ENCODE measurements at places on chromosomes 6 and 20.

- DNase-seq: no peak
Measured at GRCh38 chr20:64045346-64046011, 4.0 kb downstream of the SOX18 start.

- DNase-seq: no peak
Measured at GRCh38 chr6:169986848-169987498, 235.6 kb downstream of the ERMARD start.

GRCh38 chr20:49245921-49246740 is 26.9 kb downstream of the DDX27 start:
- no peak for DNase-seq

GRCh38 chr20:15196547-15197255 is 859.3 kb upstream of the FLRT3 start:
- no peak for DNase-seq

GRCh38 chr6:142376115-142376514 is 74.3 kb downstream of the ADGRG6 start:
- no peak for DNase-seq

DNA sequence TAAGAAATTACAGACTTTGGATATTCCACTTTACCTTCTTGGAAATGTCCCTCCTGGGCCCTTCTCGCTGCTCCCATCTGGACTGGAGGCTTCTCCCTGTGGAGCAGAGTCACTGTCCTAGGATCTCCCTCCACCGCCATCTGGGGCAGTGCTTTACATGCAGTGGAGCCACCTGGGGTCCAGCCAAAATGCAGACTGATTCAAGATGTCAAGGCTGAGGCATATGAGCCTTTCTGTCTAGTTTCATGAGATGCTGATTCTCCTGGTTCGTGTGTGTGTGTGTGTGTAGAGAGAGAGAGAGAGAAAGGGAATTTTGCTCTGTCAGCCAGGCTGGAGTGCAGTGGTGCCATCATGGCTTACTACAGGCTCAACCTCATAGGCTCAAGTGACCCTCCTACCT is 14.9 kb downstream of the MICA start:
- DNase-seq: no peak

DNA sequence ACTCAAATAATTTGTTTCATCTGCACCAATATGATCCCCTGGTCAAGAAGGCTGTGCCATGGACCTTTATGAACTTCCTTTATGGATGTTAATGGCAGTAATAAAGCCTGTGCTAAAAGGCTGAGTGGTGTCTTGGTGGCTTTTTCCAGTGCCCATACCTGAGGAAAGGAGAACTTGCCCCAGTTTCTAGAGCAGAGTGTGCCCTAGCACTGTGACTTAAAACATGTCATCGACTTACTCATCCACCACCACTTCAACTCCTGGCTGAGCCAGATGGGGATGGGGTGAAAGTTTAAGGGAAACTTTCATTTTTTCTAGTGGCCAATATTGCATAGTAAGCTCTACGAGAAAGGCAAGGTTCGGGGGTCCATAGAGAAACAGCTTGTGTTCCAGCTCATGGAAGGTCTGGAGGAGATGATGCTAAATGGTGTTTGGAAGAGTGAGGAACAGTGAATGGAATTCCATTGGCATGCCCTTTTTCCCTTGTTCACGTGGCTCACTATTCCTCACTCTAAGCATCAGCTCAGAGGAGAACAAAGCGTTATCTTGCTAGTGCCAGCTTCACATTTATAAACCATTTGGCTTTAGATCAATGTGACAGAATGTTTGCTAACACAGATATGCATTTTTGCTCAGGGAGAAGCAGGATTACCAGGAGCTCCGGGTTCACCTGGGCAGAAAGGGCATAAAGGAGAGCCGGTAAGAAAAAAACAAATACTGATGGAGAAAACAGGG is 71.2 kb downstream of the COL19A1 start:
- DNase-seq: no peak

- DNase-seq: no peak
Measured at GRCh38 chr6:402901-403658, 11.5 kb downstream of the IRF4 start.

GRCh38 chr20:20259533-20259932 is 108.4 kb upstream of the INSM1 start:
- DNase-seq: peak; percentile 91

Measured in inflammatory macrophage treated with lipopolysaccharide for 1 hour (primary cell).